SK-MEL-5 (cell line): ENCODE measurements at places on chromosomes 13 and 19. TPM values are rescaled to one million over a fixed set of nuclear protein-coding genes. Genes with fewer than 3 reads are reported as not detected.

ZMYM5 gene
- 18.3 and 23.0 TPM in 2 replicates for total RNA-seq

LHB gene
- total RNA-seq, result not detected in 2 replicates

FCER2 gene
- total RNA-seq, result not detected in 2 replicates

LYL1 gene
- not detected in 2 replicates for total RNA-seq

KIR2DL4 gene
- not detected in 2 replicates for total RNA-seq

NXNL1 gene
- not detected in 2 replicates for total RNA-seq

NLRP4 gene
- 0.11 and 0.55 TPM in 2 replicates for total RNA-seq

NKPD1 gene
- total RNA-seq, result 0.03 TPM in 1 of 2 replicates, not detected in the other

KLK3 gene
- total RNA-seq, result not detected in 2 replicates

CLN5 gene
- 65.5 and 74.6 TPM in 2 replicates for total RNA-seq

CGB2 gene
- not detected in 2 replicates for total RNA-seq
